ENCODE measurements at places on chromosomes 11 and 22. TPM values are rescaled to one million over a fixed set of nuclear protein-coding genes. Genes with fewer than 3 reads are reported as not detected.

DNA sequence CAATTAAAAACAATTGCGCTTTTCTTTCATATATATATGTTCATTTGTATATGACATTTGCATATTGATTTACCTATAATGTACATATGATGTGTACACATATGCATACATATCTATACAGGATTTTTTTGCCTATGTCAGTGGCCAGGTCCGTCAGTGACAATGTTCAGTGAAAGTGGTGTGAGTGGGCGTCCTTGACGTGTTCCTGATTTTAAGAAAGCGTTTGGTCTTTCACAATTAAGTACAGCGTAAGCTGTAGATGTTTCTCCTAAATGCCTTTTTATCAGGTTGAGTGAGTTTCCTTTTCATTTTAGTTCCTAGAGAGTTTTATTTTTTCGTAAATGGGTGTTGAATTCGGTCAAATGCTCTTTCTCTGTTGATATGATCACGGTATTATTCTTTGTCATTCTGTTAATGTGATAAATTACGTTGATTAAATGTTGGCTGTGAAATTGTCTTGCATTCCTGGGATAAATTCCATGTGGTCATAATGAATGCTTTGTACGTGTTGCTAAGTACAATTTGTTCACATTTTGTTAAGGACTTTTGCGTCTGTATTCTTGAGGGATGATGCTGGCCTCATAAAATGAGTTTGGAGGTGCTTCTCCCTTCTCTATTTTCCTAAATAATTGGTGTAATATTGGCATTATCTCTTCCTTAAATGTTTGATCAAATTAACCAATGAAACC is 10.6 kb upstream of the GNB1L start:
- no peak for DNase-seq
- no peak overlapping the region for H3K27ac ChIP-seq
- H3K4me3 ChIP-seq: no peak overlapping the region
- no peaks in the 10 kb centered on the region for H3K27me3 ChIP-seq

GRCh38 chr11:33984682-33985389 is 66.7 kb upstream of the CAPRIN1 start:
- H3K36me3 ChIP-seq: no peaks in the 10 kb centered on the region
- DNase-seq: no peak
- H3K27me3 ChIP-seq: no peaks in the 10 kb centered on the region
- no peaks in the 10 kb centered on the region for H3K4me1 ChIP-seq
- no peak overlapping the region for H3K4me3 ChIP-seq

DNA sequence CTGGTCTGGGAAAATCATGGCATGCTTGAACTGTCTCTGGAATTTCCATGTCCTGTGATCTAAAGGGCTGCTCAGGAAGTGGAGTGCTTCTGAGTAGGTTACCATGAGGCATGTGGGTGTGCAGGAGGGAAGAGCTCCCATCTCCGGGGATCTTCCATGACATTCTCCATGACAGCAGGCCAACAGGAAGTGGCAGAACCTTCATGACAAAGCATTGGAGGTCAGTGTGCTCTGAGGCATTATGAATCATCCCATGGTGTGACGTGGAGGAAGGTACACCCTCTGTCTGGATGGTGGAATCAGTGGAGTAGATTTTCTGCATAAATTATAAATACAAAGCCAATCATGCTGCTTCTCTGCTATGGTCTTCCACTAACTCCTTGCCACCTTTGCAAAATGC is 139.6 kb upstream of the E2F8 start:
- H3K36me3 ChIP-seq: no peaks in the 10 kb centered on the region
- H3K4me1 ChIP-seq: no peaks in the 10 kb centered on the region
- no peak for DNase-seq
- peaks cover 6% of the 10 kb centered on the region for H3K27me3 ChIP-seq
- no peak overlapping the region for H3K27ac ChIP-seq
- H3K4me3 ChIP-seq: no peak overlapping the region

DNA sequence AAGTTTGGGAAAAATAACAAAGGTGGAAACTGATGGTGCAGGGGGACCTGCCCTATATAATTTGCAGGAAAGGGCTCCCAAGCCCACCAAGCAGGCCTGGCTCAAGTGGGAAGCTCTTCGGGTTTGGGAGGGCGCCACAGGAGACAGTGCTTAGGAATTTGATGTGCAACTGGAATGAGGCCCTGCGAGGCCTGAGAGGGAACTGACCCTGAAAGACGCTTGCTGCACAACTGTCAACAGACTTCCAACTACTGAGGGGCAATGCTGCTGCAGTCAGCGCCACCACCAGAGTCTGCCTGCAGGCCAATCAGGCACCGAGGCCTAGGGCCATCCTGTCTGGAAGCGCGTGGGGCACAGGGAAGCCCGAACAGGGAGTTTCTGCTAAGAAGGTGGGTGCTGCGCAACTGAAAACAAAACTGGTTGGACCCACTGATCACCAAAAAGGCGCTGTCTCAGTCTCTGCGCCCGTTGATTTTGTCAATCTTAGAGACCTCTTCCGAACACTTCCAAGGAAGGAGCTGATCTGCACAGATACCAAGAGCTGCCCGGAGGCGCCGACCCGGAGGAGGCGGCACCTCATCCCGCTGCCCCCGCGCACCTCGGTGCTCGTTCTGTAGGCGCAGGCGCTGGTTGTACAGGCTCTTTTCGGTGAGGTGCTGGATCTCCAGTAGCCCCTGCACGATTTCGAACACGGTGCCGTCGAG is 667 bp downstream of the DGCR6L start:
- peak overlapping the region; percentile 52 for H3K27ac ChIP-seq
- peak overlapping the region; percentile 81 for H3K4me3 ChIP-seq
- H3K4me1 ChIP-seq: peaks cover 35% of the 10 kb centered on the region
- H3K27me3 ChIP-seq: no peaks in the 10 kb centered on the region

DNA sequence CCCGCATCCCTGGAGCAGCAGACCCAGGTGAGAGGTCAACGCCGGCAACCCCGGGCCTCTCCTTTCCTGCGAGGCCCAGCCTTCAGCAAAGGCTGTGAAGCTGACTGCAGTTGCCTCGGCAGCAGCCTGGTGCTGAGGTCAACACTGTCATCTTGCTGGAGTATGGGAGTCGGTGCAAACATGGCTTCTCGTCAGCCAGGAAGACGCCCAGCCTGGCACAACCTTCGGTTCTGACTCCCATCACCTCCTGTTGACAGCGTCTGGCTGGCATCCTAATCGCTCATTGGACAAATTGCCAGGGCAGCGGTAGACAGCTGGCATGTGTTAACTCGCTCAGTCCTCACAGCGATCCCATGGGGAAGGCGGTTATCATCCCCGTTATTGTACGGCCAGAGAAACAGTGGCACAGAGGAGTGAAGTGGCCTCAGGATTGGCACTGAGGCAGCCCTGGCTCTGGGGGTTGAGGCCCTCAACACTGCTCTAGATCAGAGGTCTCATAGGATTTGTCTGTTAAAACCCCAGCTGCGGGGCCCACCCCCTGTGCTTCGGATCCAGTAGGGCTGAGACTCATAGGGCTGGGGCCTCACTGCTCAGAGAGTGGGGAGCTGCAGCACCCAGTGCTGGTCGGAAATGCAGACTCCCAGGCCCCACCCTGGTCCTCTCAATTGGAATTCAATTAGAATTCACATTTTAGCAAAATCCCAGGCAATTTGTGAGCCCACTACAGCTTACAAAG is 39.3 kb upstream of the TP53I11 start:
- no peak for DNase-seq

DNA sequence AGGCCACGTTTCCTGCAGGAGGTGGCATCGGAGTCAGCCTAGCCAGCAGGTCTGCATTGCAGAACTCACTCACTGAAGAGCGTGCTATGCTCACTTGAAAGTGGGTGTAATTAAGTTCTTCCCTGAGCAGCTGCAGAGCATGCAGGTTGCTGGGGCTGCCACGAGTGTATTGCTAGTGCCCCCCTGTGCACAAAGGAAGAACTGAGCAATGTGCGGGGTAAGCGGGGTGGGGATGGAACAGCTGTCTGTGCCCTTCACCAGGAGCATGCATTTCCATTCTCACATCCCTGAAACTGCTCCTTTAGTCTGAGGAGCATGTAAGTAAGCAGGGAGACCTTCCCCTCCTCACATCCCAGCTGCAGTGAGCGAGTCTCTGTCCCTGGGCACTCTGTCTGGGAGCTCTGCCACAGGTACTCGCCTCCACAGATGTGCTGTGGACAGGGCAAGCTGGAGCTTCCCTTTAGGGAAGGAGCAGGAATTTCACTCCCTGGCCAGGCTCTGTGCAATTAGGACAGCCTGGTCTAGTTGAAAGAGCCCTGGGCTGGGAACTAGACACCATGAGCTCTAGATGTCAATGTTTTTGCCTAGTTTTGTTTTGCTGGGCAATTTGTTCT is 1031.8 kb downstream of the NTM start:
- H3K27me3 ChIP-seq: no peaks in the 10 kb centered on the region
- no peak overlapping the region for H3K4me3 ChIP-seq
- no peak for DNase-seq
- no peak overlapping the region for H3K27ac ChIP-seq
- H3K36me3 ChIP-seq: no peaks in the 10 kb centered on the region
- H3K4me1 ChIP-seq: no peaks in the 10 kb centered on the region

DNA sequence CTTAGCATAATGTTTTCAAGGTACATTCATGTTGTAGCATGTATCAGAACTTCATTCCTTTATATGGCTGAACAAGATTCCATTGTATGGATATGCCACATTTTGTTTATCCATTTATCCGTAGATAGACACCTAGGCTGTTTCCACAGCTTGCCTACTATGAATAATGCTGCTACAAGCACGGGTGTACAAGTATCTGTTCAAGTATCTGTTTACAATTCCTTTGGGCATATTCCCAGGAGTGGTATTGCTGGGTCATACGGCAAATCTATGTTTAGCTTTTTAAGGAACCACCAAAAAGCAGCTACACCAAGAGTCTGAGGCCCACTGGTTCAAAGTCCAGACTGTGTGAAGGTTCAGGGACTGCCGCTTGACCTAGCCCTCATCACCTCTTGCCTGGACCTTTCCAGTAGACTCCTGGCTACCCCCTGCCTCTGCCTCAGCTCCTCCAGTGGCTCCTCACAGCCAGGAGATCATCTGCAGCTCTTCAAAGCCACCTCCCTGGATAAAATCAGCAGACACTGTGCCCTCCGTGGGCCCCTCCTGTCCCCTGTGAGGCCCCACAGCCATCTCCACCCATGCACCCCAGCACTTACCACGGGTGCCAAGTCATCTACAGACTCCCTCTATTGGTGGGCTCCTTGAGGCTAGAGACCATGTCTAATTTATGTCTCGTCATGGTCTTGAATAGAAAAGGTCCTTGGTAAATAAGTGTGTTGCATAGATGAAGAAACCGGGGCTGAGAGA is 160.3 kb downstream of the MN1 start:
- no peaks in the 10 kb centered on the region for H3K27me3 ChIP-seq
- H3K36me3 ChIP-seq: no peaks in the 10 kb centered on the region
- no peak for DNase-seq
- H3K4me1 ChIP-seq: no peaks in the 10 kb centered on the region
- no peak overlapping the region for H3K4me3 ChIP-seq

CTNND1 gene
- total RNA-seq: 17.3 TPM

NXPE1 gene
- total RNA-seq: not detected

Measured in natural killer cell (primary cell).